ENCODE measurements at places on chromosomes 7 and 10. TPM values are rescaled to one million over a fixed set of nuclear protein-coding genes. Genes with fewer than 3 reads are reported as not detected.

The SLC16A9 gene
- polyA plus RNA-seq, result 0.05 TPM

The LLCFC1 gene
- not detected for polyA plus RNA-seq

DNA sequence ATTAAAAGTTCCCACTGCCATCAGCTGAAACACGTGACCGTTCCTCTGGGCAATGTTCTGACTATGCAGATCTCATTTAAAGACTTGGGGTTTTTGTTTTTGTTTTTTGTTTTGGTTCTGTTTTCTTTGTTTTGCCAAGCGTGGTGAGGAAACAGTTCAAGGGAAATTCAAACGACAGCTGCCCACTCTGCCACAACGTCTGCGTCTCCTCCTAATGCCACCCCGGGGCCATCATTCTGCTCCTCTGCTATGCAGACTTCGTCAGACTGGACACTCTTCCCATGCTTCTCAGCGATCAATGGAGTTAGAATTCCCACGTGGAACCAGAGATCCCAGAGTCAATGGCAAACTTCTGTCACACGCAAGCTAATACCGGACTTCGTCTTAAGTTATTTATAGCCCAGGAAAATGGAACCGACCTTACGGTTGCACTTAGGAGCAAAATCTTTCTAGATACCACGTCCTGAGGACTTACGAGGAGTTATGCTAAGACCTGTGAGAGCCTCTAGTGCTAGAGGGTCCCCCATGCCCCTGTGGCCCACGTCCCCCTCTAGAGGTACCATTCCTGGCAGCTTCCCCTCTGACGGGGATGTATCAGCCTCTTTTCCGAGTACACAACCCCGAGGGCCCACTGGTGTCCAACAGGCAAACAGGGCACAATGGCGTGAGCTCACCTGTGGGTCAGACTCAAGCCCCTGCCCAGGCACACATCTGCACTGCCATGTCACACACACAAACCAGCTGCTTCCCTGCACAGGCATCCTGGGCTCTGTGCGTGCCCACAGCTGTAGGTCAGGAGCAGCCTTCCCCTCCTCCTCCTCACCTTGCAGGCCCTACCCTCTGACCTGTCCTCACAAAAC lies 24.4 kb downstream of the EBF3 start:
- DNase-seq, result no peak

DNA sequence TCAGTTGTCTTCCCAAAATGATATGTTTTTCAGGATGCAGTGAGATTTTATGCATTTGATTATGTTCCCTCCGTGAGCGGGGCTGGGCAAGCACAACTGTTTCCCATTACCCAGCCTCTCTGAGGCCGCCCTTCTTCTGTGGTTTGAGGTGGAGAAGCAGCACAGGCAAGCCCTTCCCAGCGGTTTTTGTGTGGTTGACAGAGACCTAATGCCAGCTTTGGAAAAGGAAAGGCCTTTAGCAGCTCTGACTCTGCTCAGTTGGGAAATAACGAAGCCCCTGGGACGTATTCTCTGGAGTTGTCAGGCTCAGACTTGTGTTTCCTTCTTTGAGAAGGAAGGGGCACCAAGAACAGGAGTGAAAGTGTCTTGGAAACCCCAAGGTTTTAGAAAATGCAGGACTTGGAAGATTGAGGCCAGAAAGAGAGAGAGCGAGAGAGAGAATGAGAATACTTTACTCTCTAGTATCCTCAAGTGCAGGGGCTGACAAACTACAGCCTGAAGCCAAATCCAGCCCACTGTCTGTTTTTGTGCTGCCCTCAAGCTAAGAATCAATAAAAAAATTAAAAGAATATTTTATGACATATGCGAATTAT lies 20.6 kb upstream of the PDCD4 start:
- no peak for DNase-seq

The FAM25C gene
- polyA plus RNA-seq, result not detected

The CRYGN gene
- 0.10 TPM for polyA plus RNA-seq

The FAM131B gene
- polyA plus RNA-seq, result 2.0 TPM

DNA sequence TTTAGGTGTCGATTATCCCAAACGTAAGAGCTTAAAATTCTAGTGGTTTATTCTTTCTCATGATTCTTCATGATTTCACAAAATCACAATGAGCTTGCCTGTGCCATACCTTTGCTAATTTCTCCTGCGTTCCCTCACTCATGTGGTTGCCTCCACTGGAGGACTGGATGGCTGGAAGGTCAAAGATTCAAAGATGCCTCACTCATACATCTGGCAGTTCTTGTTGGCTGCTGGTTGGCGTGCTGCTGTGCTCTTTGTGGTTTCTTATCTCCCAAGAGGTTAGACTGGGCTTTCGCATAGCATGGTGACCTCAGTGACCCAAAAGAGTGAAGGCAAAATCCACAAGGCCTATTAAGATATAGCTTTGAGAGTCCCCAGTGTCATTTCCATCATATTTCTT lies 877.6 kb upstream of the AUTS2 start:
- DNase-seq, result no peak

DNA sequence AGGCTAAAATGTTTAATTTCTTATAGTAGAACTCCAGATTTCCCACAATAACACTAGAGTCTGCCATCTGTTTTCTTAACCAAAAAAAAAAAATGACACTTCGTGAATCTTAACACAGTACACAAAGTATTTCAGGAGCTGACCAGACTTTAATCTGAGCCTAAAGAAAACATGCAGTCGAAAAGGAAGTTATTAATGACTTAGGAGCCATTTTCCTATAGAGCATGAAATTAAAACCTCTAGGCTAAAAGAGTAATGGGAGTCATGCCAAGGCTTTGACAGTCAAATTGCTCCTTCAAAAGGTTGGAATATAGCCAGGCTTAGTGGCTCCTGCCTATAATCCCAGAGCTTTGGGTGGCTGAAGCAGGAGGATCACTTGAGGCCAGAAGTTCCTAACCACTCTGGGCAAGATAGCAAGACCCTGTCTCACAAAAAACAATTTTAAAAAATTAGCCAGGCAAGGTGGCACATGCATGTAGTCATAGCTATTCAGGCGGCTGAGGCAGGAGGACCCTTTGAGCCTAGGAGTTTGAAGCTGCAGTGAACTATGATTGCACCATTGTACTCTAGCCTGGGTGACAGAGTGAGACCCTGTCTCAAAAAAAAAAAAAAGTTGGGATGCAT lies 13.6 kb downstream of the MICU1 start:
- DNase-seq, result no peak

DNA sequence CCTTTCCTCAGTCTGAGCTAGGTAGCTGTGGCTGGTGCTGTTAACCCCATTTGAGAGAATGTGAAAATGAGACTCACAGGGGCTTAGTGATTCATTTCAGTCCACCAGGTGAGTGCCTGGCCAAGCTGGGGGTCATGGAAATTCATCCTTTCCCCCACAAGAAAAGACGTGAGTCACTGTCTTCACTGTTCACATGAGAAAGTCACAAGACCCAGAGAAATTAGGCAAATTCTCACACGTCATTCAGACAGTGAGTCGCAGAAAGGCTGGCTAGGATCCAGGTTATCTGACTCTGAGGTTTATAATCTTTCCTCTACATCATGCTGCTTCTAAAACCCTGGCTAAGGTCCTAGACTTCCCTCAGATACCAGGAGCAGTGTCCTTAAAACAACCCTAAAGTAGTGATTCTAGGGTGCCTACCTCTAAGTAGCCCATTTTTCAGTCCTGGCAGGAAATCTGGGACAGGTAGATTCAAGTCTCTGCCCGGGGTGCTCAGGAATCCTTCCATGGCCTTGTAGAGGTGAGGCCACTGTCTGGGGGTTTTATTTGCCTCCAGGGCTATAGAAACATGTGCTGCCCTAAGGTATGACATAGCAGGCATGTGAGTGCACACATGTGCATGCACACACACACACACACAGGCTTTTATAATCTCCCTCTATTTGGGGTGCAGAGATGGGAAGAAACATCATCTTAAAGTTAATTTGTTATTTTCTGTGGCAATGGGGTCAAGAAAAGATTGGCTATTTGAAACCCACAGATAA lies 427.9 kb upstream of the CELF2 start:
- DNase-seq, result peak; percentile 43

- no peak for DNase-seq
Observed at GRCh38 chr10:15035385-15036301, 8.1 kb upstream of the OLAH start.

The GJD4 gene
- not detected for polyA plus RNA-seq

GRCh38 chr10:93171837-93172236 lies 98.1 kb downstream of the CYP26A1 start:
- DNase-seq, result no peak

DNA sequence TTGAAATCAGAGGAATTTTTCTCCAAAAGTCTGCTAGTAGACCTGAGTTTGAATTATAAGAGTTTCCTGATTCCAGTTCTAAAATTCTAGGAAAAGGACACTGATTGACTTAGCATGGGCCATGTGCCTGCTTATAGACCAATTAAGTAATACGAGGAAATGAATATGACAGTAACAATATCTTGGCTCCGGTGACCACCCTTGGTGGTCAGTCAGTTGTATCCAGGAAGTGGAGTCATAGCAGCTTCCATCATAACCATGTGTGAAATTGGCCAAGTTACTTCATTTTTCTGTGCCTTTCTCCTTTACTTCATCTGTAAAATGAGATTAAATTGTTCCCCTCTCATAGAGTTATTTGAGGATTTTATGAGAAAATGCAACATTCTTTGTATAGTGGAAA lies 66.9 kb downstream of the MTPAP start:
- DNase-seq, result no peak

GRCh38 chr10:9068003-9068402 lies 1013.5 kb downstream of the GATA3 start:
- DNase-seq, result no peak

GRCh38 chr10:51117794-51118193 lies 43.5 kb downstream of the PRKG1 start:
- no peak for DNase-seq

DNA sequence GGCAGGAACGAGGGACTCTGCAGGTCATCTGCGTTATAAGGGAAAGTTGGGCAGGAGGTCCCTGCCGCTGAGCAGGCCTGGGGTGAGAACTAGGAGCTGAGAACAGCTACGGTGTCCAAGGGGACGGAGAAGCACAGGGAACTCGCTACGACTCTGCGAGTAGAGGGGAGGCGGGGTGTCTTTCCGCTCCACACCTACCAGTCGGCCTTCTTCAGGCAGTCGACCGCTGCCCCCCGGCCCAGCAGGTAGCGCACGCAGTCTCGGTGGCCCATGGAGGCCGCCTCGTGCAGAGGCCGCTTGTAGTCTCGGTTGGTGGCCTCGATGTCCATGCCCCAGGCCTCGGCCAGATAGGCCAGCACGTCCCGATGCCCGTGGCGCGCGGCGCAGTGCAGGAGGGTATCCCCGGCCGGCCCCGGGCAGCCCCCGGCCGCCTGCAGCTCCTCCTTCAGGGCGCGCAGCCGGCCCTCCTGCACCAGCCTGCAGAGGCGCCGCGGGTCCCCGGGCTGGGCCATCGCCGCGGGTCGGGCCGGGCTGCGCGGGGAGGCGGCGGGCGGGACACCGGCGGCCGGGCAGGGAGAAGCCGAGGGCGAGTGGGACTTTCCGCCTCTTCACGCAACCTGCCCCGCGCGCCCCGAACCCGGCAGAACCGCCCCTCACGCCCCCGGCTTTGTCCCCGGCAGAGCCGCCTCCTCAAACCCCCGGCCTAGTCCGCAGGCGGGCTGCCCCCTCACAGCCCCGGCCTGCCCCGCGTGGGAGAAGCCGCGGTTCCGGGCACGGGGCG lies 660 bp downstream of the ANKRD16 start:
- DNase-seq, result no peak

- no peak for DNase-seq
Observed at GRCh38 chr7:90326500-90326899, 5.4 kb upstream of the FAM237B start.

DNA sequence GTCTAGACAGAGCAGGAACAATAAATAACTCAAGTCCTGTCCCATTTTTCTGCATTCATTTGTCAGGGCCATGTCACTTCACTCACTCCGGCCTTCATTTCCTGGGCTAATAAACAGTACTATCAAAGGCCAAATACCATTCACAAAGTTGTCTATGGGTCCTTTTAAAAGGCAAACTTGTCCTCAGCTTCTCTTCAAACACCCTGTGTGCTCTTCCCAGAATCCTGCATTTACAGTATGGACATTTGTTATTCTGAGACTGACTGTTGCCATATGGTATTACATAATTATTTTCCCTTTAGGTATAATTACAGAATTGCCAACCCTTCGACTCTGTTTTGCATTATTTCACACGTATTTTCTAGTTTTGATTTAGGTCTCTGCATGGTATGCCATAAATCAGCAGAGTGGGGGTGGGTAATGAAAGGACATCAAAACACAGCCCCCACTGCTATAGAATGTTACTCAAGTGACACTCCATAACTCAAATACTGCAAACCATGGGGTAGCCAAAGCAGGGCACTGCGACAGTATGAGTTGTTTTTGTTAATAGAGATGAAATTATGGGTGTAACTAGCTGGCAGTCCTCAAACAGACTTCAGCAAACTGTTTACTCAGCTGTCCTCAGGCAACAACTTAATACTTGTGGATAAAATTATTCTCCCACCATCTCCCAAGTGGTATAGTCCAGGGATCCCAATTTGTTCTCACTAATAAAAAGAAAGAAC lies 183.7 kb downstream of the TRIL start:
- DNase-seq, result no peak

GRCh38 chr10:71009126-71009525 lies 120.8 kb upstream of the PCBD1 start:
- no peak for DNase-seq

The CHST15 gene
- 5.7 TPM for polyA plus RNA-seq

The JCAD gene
- polyA plus RNA-seq, result 13.9 TPM

DNA sequence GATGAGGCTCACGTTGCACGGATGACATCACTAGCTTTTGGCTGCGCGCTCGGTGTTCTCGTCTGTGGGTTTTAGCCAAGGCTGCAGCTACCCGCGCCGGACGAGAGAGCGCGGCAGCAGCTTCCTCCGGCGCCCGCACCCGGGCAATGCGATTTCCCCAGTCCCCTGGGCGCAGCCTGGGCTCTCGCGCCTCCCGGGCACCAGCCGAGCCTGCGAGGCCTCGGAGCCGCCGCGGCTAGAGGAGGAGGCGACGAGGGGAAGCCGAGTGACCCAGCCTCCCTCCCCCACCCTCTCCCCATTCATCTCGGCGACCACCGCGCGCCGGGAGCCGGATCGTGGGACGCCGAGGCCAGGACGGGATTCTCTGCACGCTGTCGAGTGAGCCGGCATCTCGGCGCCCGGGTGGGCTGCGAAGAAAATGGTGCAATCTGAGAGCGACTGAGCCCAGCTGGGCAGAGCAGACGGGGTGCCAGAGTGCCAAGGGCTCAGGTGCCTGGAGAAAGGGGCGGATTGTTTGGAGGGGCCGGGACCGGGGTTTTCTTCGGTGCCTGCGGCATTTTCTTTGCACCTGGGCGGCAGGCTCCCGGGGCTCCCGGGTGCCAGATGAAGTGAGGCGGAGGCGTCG lies 1.2 kb upstream of the TMEM178B start:
- peak; percentile 12 for DNase-seq
